ENCODE measurements at places on chromosomes 3 and 15.

GRCh38 chr3:72475258-72476138 is 372.7 kb downstream of the SHQ1 start:
- no peak for DNase-seq

DNA sequence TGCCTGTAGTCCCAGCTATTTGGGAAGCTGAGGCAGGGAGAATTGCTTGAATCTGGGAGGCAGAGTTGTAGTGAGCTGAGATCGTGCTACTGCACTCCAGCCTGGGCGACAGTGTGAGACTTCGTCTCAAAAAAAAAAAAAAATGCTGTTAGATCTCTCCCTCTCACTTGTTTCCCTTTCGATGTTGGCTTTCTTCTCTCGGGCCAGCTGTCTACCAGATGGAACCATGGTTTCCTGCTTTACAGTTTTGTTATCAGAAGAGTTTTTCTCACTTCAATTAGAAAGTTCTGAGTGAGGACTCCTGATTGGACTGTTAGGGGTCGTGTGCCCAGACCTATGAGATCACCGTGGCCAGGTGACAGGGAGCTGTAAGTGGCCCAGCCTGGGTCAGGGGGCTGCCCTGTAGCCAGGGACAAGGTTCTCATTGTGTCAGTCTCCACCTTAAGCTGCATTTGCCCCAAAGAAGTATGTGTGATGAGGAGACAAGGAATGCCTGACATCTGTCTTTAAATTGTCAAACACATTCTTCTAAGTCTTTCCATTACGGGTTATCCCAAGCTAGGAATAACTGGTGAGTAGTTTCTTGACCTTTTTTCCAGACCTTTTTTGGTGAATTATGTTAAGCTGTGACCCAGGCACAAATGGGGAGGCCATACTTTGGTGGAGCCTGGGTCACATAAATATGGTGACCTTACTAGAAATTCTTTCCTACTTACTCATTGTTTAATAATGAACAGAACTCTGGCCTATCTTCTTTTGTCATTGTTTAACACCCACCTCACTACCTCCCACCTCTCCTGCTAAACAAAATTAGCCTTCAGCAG is 25.2 kb downstream of the SNAPC5 start:
- DNase-seq = peak; percentile 6

GRCh38 chr3:122962149-122962548 is 65.4 kb downstream of the SEMA5B start:
- DNase-seq = no peak

DNA sequence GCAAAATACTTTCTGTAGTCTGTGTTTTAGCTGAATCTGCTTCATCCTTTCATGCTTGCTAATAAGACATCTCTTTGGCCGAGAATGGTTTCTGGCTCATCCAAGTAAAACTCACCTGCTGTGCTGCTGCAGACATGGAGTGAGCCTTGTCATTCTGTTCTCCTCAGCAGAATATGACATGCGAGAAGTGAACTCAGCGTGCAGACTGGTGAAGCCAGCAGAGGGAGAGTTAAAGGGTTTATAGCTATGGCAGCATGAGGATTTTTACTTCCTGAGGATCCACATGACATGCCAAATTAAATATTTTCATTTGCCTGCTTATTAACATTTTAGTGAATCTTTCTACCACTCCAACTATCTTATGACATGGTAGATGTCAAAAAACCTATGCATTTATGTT is 658.4 kb upstream of the NECTIN3 start:
- no peak for DNase-seq

DNA sequence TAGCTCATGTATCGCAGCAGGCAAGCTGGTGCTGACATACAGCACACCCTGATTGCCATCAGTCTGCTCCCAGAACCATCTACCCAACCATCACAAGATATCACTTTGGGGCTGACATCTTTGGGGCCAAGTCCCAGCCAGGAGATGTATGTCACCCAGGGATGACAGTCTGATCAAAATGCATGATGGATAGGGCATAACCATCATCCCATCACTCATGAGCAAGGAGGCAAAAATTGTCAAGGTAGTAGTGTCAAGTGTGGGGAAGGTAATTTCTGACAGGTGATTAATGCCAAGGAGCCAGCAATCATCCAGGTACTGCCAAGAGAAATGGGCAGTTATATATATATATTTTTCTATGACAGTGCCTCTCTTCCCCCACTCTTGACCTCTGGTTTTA is 277.4 kb downstream of the WDR72 start:
- DNase-seq = no peak

DNA sequence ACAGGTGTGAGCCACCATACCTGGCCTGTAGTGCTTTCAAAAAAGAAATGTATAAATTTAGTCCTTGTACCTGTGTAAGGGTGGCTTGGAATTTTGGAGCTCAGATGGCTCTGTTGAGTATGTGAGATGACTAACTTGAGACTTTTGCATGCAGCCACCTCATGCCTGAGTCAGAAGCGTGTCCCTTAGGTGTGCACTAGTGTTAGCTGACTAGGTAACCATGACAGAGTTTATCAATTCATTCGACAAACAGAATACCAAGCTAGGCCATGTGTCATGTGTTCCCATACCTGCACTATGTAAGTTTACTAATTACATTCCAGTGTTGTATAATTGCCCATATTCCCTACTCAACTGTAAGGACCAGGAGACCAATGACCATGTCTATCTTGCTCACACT is 4.0 kb upstream of the ZNF639 start:
- no peak for DNase-seq

- no peak for DNase-seq
These were observed 152.9 kb upstream of the TGFBR2 start for GRCh38 chr3:30453360-30454039.

GRCh38 chr3:38566215-38566528 is 70.0 kb downstream of the EXOG start:
- DNase-seq = no peak

DNA sequence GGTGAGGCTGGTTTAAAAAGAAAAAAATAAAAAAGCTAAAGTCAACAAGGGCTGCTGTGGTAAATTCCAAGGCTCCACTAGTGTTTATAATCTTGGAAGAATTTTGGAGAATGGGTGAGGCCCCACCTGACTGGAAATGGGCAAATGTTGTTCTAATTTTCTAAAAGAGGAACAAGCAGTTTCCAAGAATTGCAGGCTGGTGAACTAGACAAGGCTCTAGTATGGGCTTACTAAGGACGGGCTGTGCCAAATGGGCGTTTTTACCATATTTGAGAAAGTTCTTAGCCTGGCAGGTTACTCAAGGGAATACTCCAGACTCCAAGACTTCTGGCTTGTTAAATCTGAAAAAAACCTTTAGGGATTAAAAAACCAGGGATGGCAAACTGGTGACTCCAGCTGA is 67.0 kb upstream of the ABHD2 start:
- DNase-seq = no peak

All from stimulated activated CD8-positive, alpha-beta memory T cell treated with anti-CD3 and anti-CD28 coated beads, Interleukin-12 subunit alpha, Interleukin-12 subunit beta, amount 100 ng/mL, for 1 hour (primary cell).